ENCODE measurements at places on chromosomes 4 and X.

DNA sequence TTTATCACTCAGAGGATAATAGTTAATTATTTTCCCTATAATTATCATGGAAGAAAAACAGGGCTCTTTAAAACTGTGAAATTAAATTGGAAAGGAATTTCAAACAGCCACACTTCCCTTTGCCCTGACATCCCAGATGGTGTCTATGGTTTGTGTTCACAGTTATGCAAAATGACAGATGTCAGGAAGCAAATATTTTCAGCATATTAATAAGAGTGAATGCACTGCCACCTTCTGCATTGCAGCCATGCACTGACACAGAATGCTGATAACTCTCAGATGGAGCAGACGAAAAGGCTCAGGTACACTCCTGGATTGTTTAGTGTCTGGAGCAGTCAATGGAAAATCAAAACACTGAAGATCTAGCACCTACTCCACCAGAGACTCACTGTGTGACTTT, 57.6 kb downstream of the RWDD4 start:
- DNase-seq = no peak

GRCh38 chr4:72377491-72378194, 191.4 kb downstream of the ADAMTS3 start:
- DNase-seq = no peak

DNA sequence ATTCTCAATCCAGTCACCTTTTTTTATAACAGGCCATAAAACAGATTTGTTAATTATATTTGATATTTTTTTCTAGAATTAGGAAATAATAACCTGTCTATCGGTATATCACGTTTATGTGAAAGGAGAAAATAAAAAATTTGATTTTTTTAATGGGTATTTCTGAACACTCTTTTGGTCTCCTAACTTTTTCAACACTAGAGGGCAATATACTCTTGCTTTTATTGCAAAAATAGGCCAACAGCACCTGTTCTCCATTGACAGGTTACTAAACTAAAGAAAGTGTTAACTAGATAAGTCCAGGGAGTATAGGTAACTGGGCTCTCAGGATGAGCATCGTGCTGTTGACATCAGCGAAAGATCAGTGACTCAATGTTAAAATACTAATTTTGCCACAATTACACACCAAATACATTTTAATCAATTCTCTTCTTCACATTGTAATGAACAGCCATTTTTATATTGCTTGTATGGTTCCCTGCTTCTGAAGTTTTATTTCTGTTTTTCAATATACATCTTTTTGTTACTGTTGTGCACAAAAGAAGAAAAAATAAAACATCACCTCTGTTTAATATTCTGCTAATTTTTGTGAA, 22.8 kb downstream of the NDST4 start:
- peak; percentile 9 for DNase-seq

DNA sequence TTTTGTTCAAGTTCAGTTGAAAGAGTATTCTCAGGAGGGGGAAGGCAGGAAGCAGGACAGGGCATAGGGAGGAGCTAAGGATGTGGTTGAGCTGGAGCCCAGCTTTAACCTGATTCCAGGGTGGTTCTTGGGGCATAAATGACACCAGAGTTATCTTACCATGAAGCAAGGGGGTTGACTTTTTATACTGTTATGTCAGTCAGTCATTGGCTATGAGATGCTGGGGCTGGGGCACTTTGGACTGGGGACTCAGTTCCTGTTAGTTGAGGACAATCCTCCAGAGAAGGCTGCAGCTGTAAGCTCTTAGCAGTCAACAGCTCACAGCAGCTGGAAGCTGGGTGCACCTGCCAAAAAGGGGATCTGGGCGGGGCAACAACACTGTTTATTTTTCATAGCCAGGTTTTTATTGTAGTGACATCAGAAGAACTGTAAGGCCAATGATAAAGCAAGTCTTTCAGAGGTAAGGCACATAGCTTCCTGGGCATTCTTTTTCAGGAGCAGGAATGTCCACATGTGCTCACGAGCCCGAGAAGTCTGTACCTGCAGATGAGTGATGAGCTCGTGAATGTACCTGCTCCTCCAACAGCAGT, 78.5 kb downstream of the MID1IP1 start:
- peak; percentile 1 for DNase-seq

DNA sequence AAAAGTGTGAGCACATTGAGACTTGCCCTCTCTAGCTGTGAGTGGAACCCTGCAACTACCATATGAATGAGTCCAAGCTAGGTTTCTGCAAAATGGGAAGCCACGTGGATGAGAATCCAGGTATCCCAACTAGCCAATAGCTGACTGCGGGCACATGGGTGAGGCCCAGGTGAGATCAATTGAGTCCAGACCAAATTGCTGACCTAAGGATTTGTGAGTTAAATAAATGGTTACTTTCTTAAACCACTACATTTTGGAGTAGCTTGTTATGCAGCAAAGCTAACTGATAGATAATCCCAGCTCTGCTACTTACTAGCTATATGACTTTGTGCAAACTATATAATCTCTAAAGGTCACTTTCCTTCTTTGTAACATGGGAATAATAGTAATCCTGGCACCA, 150.3 kb upstream of the LCORL start:
- DNase-seq = no peak

DNA sequence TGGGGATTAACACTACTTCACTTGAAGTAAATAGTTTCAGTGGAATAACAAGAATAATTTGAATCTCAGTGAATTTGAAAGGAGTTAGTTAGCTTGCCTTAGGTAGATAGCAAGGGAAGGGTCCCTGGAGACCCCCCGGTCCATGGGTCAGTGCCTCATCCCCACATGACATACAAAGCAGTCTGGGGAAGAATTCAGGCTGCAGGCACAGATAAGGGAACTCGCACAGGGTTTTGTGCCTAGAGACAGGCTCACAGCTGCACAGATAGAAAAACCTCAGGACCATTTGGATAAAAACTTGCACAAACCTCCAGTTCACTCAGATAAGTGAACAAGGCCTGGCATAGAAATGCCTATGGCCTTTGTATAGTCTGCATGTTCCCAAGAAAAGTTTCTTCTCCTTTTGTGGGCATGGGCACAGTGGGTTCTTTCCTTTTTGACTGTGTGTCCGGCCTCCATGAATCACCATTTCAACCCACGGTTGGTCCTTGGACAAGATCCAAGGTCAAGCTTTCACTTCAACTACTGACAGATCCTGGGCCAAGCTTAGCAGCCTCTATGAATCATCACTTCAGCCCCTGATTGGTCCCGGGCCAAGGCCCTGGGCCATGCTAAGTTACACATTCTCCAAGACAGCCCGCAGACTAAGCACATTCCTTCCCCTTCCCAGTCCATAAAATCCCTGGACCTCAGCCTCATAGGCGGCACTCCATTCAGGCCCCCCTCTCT, 108.3 kb upstream of the KLHL4 start:
- DNase-seq = no peak

DNA sequence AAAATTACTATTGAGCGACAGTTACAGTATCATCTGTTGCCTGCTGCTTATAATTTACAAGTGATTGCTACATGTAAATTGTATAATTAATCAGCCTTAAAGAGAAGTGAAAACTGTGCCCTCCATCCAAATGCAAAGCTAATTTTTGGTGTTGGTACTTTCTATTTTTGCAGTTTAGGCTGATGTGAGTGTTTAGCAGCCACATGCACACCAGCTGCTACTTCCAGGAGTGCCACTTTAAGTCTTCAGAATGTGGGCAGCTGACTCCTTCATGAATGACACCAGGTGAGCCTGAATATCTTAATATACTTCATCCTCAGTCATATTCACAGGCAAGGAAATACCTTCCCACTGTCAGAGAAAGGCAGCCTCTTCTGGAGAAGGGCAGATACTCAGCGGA, 149.8 kb upstream of the RASGEF1B start:
- no peak for DNase-seq

- no peak for DNase-seq
These were observed 112.1 kb downstream of the AFAP1 start for GRCh38 chr4:7827566-7827965.

GRCh38 chr4:95761426-95761825, 78.5 kb upstream of the PDHA2 start:
- DNase-seq = no peak

DNA sequence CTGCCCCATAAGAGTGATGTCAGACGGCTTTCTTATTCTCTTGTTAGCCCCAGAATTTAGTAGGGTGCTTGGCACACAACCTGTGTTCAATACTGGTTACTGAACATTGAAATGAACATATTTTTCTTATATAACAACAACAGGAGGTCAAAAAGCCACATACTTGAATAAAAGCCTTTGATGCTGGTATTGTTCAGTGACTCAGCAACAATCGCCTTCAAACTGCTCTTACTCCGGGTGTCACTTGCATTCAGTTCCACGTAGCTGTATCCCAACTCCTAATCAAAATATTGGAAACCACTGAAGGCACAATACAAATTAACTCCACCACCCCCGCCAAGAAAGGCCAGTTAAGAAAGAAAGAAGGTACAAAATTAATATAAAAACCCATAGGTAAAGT, 61.5 kb downstream of the RFC1 start:
- DNase-seq = no peak

GRCh38 chr4:4422856-4423499, 36.1 kb downstream of the NSG1 start:
- DNase-seq = no peak

GRCh38 chrX:69152417-69152841, 12.8 kb downstream of the PJA1 start:
- no peak for DNase-seq
